IMR-90 (cell line): ENCODE measurements at places on chromosomes 3 and 15.

GRCh38 chr15:85867250-85867649, 72.5 kb upstream of the KLHL25 start:
- no peaks in the 10 kb centered on the region for H3K36me3 ChIP-seq
- H3K27ac ChIP-seq, result no peak overlapping the region
- no peaks in the 10 kb centered on the region for H3K4me1 ChIP-seq
- H3K27me3 ChIP-seq, result peaks cover 2% of the 10 kb centered on the region
- DNase-seq, result no peak

DNA sequence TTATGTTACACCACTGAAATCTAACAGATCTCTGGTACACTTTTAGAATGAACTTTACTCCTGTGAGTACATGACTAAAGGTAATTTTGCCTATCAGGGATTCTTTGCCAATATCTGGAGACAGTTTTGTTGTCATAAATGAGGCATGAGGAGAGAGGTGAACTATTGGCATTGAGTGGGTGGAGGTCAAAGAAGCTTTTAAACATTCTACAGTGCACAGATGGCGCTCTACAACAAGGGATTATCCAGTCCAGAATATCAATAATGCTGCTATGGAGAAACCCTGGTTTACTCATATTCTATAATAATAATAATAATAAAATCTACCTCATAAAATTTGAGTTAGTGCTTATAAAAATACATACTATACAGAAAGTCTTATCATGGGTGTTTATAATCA, 702.3 kb downstream of the SI start:
- no peak for DNase-seq
- no peaks in the 10 kb centered on the region for H3K36me3 ChIP-seq
- H3K27ac ChIP-seq, result no peak overlapping the region
- H3K4me1 ChIP-seq, result no peaks in the 10 kb centered on the region
- no peak overlapping the region for H3K4me3 ChIP-seq
- no peaks in the 10 kb centered on the region for H3K27me3 ChIP-seq

- no peak for DNase-seq
- no peaks in the 10 kb centered on the region for H3K36me3 ChIP-seq
- no peak overlapping the region for H3K4me3 ChIP-seq
- H3K27me3 ChIP-seq, result no peaks in the 10 kb centered on the region; the same call in 1 of the 2 replicates
These were observed 30.8 kb upstream of the BFSP2 start for GRCh38 chr3:133369068-133369440.

DNA sequence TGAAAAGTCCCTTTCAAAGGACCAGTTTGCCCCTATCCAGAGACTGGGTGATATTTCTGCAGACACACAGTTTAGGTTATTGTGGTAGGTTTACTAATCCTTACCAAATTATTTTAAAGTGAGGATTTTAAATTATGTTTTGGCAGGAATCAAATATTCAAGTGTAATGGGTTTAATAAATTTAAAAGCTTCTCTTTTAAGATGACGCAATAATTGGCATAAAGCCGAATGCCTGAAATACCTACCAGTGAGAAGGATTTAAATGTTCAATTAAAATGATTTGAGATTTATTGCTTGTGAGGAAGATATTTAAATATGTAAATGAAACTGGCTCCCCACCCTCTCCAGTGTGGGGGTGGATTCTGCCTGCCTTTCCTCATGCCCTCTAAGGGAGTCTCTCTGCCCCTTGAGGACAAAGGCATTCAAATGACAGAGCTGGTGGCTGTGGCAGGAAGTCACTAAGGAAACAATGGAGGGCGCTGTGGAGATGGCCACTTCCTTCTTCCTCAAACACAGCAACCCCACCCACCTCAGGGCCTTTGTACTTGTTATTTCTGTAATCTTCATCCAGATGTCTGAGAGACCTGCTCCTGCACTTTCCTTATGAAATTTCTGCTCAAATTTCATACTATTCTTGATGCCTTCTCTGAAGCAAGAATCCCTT, 131.7 kb downstream of the TNIK start:
- no peaks in the 10 kb centered on the region for H3K4me1 ChIP-seq
- H3K4me3 ChIP-seq, result no peak overlapping the region
- no peaks in the 10 kb centered on the region for H3K36me3 ChIP-seq
- DNase-seq, result no peak
- peaks cover 2% of the 10 kb centered on the region; the same call in 1 of the 2 replicates for H3K27me3 ChIP-seq
- no peak overlapping the region for H3K27ac ChIP-seq
